Activated CD4-positive, alpha-beta T cell treated with anti-CD3 and anti-CD28 coated beads for 48 hours (primary cell): ENCODE measurements at places on chromosomes 6 and 20.

DNA sequence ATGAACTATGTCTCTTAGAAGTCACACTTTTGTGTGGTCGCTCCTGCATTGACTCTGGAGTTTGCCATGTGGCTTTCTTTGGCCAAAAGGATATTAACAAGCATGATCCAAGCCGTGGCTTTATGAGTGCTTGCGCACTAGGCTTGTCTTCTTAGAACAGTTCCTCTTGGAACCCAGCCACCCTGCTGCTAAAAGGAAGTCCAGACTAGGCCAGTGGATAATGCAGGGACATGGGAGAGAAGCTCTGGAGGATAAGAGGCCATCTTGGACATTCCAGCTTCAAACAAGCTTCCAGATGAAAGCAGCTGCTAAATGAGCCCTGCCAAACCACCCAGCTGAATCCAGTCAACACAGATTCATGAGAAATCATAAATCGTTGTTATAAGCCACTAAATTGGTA lies 346.4 kb downstream of the CDC5L start:
- DNase-seq = no peak

- no peak for DNase-seq
These were observed 72.0 kb upstream of the PRL start for GRCh38 chr6:22368794-22369193.

- no peak for DNase-seq
These were observed 27.5 kb downstream of the TGM2 start for GRCh38 chr20:38137441-38138037.

DNA sequence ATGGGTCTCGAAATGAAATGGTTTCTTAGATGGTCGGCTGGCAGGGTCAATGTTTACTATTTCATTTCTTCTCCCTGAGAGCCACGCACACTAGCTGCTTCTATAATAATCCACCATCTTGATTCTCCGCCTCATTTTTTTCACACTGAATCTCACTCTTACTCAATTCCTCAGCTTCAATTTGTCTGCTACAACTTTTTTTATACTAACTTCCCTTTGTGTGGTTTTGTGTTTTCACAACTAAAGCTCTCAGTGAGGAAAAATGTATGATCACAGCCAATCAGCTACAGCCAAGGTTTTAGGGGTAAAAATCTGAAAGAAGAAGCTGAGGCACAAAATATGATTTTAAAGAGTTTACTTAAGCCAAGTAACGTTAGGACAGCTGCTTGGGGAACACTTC lies 1309.4 kb downstream of the EPHA7 start:
- DNase-seq = no peak

DNA sequence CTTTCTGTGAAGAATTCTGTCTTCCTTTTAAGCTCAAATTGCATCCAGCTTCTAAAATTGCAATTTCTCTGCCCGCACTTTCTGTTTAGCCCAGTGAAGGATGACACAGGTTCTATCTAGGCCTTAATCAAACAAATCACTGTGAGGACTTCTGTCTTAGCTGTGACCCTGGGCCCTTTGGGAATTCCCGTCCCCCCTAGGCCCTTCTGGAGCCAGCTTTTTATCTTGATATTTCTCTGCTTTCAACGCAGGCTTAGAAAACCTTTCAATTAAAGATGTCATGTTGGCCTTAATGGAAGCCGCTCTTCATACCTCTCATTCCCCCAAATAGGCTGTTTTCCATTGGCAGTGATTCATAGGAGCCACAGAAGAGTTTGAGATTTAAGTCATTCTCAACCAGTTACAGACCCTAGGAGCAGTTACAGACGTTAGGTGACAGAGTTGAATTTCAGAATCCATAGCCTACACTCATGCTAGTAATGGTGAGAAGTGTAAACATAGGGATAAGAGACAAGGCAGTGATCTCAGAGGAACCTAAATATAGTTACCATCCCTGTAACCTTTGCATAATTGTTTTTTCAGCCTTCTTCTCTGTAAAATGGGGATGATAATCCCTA lies 74.8 kb upstream of the FLRT3 start:
- DNase-seq = no peak

- no peak for DNase-seq
These were observed 1.3 kb upstream of the VNN1 start for GRCh38 chr6:132715204-132715603.

DNA sequence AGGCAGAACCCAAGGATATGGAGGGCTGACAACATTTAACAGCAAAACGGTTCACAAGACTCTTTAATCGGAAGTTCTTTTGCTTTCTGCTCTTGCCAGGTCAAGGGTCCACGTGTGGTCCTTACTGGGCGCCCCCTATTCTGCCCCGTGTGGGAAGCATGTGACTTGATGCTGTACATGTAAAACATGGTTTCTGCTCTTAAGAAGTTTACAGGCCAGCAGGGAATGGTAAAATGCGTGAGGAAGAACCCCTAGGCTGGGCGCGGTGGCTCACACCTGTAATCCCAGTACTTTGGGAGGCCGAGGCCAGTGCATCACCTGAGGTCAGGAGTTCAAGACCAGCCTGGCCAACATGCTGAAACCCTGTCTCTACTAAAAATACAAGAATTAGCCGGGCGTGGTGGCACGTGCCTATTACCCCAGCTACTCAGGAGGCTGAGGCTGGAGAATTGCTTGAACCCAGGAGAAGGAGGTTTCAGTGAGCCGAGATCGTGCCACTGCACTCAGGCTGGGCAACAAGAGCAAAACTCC lies 19.3 kb downstream of the ZNF217 start:
- no peak for DNase-seq

DNA sequence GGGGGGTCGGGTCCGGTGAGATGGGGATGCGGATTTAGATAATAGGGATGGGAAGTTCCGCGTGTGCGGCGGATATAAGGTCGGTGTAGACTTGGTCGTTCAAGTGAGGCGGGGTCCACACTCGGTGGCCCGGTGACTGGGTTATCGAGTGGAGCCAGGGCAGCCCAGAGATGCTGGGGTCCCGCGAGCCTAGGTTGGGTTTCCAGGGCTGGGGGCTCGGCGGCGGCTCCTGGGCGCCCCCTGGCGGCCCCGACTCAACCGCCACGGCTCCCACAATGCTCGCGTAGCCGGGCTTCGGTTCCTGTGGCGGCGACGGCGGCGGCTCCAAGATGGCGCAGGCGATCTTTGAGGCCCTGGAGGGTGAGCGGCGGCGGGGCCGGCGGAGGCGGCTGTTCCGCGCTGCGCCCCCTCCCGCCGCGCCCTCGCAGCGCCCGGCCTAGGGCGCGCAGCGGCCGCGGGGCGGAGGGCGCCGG lies at the start of gene ZNF341:
Gene ZNF341, plus strand, starts transcription at position 304 of the 473 bp plus-strand sequence. Its CDS starts 26 bp downstream, at position 330.
- peak; percentile 93 for DNase-seq

DNA sequence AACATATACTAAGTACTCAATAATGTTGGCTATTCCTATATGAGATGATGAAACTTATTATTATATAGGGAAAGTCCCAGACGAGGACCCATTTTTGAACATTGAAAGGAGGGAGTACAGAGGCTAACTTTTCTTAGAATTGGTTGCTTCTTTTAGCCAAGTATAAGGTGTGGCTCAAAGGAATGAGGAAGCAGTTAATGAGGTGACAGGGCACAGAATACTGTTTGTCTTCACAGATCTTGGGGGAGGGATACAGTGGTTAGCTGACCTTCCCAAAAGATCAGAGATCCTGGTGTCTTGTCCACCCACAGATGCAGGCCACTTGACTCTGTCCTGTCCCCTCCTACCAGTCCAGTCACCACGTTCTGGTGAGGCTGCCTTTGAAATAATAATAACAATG lies 67.8 kb upstream of the EPB41L1 start:
- no peak for DNase-seq

DNA sequence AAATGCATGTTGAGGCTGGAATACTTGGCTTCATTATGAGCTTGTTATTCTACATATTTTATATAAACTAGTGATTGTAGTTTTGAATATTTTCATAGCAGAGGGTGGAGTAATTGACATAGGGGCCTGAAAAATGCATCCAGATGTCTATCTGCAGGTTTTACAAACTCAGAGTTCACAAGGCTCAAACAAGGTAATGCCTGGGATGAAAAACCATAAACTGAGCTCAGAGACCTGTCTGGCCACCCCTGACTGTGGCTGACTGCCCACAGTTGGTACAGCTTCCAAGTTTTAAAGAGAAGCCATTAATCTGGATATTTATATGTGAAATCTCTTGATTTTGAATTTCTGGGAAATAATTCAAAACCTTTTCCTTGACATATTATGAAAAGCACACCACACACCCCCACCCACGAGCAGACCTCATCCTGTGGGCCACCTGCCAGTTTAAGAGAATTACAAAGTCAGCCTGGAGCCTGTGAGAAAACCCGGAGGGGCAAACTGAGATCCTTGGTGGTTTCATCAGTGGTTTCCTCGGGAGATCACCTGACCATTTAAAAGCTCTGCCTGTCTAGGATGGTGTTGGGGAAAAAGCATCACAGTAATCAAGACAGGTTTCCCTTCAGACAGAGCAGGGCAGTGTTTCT lies 230.1 kb downstream of the SAMD5 start:
- DNase-seq = no peak

DNA sequence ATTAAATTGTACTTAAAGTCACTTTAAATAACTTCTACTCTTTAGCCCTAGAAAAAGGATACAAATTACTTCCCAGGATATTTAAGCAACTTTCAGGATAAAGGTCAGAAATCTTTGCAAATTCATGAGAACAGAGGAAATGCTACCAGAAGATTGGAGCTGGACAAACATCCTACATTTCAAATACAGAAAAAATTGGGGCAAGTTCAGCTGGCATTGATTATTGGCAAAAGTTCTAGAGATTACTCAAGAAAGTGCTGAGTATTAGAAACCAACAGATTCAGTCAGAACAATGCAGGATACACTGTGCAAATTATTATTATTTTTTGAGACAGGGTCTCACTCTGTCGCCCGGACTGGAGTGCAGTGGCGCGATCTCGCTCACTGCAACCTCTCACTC lies 6.0 kb downstream of the SLC22A23 start:
- no peak for DNase-seq
